Stimulated activated CD8-positive, alpha-beta memory T cell treated with anti-CD3 and anti-CD28 coated beads, Interleukin-15, amount 100 ng/mL, for 1 hour (primary cell): ENCODE measurements at places on chromosomes 12 and 14.

GRCh38 chr14:95541346-95541745 is 6.5 kb downstream of the GLRX5 start:
- DNase-seq: no peak

- no peak for DNase-seq
These were observed 125.9 kb downstream of the PAPOLA start for GRCh38 chr14:96627811-96628775.

- DNase-seq: no peak
These were observed 63.8 kb downstream of the MOK start for GRCh38 chr14:102241147-102241546.

DNA sequence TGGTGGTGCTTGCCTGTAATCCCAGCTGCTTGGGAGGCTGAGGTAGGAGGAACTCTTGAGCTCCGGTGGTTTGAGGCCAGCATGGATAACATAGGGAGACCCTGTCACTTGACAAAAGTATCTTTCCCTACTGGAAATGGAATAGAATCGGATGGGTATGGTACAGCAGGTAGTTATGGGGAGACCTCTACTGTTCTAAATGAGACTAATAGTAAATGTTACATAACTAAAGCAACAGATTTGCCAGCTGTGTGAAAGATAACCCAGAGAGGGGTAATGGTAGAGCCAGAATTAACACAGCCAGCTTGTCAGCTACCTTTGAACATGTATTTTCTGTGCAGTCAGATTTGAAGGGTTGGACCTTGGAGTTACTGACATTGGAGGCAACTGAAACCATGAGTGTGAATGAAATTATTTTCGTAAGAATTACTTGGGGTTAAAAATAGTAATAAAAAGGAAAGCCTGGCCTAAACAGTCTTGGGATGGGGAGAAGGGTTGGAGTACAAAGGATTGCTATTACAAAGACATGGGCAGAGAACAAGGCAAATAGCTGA is 21.7 kb upstream of the NUP107 start:
- DNase-seq: no peak

- no peak for DNase-seq
These were observed 47.5 kb upstream of the DDX11 start for GRCh38 chr12:31026202-31026601.

DNA sequence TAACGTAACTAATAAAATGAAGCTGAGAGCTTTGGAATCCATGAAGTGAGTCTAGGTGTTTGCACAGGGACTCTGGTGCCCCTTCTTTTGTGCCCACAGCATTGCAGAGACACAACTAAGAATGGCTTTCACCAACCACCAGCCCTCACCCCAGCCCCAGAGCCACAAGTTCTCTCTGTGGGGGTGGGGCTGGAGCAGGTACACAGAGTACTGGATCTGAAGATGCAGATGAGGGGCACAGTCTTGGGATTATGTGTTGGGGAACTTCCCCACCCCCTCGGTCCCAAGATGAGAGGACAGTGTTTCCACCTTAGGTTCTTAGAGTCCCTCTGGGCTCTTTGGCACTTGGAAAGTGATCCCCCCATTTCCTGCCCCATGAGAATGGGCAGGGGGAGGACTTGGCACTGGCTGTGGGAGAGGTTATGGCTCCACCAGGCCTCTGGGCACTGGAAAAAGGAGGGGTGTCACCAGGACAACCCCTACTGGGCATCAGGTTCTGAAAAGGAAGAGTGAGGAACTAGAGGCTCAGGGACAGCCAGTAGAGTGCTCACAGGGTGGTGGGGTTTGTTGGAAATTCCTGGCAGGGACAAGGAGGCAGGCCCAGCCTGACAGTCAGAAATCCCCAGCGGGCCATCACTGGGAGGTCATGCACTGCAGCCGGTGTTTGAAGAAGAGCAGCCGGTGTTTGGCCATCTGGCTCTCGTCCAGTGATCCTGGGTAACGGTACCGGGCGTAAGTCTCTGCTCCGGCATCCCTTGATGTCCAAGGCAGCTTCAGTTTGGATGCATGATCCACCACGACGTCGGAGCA is 6.7 kb downstream of the B4GALNT1 start:
- DNase-seq: no peak

- DNase-seq: no peak
These were observed 25.7 kb downstream of the PPP1CC start for GRCh38 chr12:110717037-110717436.

- DNase-seq: no peak
These were observed 135.8 kb upstream of the SCAF11 start for GRCh38 chr12:46126050-46126727.

GRCh38 chr14:91830777-91831176 is 36.6 kb downstream of the TC2N start:
- DNase-seq: no peak

GRCh38 chr12:27467641-27468040 is 21.1 kb downstream of the SMCO2 start:
- DNase-seq: no peak
